Activated CD4-positive, CD25-positive, alpha-beta regulatory T cell (primary cell): ENCODE measurements at places on chromosomes 3 and 15.

DNA sequence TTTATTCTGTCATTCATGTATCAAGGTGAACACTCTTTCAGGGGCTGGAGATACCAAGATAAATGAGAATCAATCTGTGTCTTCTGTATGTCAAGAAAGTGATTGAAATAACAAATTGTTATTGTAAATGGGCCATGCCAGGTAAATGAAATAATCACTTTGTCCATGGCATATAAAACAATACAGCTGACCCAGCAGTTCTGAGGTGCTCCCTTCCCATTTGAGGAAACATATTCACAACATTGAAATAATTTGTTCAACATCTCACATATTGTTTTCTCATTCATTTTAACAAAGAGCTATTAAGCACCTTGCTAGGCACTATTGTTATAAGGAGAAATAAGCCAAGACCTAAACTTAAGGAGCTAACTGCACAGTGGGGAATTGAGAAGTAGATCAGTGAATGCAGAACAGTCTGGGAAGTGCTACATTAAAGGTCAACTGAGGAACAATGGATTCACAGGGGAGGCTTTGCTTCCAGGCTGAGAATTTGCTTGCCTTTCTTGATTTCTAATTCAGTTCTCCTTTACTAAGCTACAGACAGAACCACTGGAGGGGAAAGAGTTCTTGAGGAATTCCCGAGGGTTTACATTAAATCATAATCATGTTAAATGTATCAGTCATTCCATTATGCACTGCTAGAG, 806.3 kb upstream of the ARPP21 start:
- no peak for DNase-seq

GRCh38 chr3:102887431-102887830, 452.6 kb downstream of the ZPLD1 start:
- DNase-seq: no peak

GRCh38 chr3:52388933-52389332, 56.0 kb downstream of the SEMA3G start:
- no peak for DNase-seq

- DNase-seq: no peak
Measured at GRCh38 chr3:14206548-14207177, 28.0 kb downstream of the LSM3 start.

DNA sequence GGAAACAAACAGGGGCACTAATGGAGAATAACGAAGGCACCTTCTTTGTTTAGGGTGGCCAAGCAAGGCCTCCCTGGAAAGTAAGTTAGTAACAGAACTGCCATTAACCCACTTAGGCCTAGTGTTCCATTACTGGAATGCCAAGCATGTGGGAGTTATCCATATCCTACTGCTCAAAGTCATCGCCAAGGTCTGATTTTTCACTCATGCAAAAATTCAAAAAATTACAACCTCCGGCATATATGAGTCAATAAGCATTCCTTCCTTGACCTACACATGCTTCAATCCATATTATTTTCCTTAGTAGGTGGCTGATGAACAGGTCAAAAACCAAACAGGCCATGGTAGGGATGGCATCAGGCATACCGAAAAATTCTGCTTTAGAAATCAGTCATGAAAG, 1097.2 kb downstream of the FHIT start:
- no peak for DNase-seq

DNA sequence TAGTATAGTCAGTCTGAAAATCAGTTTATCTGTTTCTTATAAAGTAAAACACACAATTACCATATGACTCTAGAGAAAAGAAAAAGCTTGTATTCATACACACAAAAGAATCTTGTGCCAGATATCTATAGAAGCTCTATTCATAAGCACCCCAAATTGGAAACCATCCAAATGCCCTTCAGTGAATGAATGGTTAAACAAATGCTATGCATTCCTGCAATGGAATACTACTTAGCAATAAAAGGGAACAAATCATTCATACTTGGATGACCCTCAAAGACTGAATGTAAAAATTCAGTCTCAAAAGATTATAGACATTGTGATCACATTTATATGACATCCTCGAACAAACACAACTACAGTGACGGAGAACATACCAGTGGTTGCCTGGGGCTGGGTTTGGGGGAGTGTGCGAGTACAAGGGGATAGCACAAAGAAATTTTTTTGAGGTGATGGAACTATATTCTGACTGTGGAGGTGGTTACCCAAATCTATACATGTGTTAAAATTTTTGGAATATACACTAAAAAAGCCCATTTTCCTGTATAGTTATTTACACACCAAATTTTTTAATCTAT, 680.6 kb downstream of the NTRK3 start:
- no peak for DNase-seq

GRCh38 chr15:80839764-80840130, 60.6 kb downstream of the CEMIP start:
- no peak for DNase-seq

GRCh38 chr3:85481411-85482212, 522.8 kb downstream of the CADM2 start:
- DNase-seq: no peak

DNA sequence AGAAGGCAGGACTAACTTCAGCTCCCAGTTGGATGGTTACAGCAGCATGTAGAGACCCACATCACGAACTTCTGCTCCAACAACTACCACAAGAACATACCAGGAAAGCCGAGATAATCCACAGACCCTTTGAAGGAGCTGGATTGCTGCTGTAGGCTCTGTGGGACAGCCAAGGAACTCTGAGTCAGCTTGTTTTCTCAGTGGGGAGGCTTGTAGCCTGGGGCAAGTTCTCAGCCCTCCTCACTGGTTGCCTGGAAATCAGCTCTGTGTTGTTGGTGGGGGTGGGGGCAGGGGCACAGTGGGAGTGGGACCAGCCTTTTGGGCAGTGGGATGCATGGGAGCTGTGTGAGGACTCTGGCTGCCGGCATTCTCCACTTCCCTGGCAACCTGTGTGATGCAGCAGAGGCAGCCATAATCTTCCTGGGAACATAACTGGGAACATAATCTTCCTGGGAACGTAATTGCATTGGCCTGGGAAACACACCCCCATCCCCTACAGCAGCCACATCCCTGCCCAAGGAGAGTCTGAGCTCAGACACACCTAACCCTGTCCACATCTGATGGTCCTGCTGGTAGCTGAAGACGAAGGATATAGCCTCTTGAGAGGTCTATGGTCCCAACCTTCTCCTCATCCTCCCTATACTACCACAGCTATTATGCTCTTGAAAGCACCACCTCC, 153.1 kb downstream of the PEAK1 start:
- no peak for DNase-seq

GRCh38 chr15:89370120-89370977, 35.7 kb upstream of the POLG start:
- no peak for DNase-seq

DNA sequence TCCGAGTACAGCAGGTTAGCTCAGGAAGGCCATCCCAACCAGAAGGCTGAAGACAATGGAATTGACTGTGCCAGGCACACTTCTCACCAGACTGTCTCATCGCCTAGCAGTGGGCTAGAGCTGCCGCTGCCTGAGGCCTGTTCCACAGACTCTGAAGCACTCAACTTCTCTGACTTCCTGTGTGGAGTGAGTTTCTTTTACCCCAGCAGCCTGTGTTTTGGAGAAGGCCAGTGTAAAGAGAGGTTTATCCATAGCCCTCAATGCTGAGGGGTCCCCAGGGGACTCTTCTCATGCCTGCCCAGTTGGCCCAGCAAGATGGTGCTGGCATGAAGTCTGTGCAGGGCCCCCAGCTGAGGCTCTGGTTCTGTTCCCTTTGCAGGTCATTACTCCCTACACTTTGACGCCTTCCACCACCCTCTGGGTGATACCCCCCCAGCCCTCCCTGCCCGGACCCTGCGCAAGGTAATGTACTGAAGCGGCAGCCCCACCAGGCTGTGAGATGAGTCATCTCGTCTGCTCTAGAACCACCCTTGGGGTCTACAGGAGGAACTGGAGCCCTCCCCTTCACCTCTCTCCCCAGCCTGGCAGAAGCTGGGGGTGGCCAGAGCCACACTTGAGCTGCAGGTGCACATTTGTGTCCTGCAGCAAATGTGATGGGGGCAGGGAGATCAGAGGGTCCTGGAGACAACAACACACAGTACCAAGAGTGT, 5.2 kb upstream of the MANF start:
- DNase-seq: no peak

DNA sequence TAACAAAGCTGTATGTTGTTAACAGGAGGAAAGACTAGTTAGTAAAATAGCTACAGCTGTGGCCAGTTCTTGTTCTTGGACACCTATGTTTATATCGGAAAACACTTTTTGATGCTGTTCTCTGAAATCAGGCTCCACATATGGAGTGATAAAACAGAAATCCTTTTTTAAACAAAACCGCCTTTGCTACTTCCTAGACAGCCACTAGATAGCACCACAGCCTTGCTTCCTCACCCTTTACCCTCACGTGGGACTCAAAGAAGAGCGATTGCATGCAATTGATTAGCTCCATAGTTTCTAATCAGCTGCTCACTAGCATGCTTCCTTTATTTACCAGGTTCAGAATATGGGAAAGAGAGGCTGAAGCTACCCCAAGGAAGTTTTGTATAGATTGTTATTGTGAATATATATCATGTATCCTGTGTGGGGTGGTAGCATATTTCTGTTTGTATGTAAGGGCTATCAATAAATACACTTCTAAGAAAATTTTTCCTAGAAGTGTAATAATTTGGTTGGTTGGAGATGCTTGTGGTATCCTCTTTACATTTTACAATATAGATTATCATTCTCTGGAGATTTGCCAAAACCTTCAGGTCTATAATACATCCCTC, 4.3 kb upstream of the MTFMT start:
- no peak for DNase-seq

DNA sequence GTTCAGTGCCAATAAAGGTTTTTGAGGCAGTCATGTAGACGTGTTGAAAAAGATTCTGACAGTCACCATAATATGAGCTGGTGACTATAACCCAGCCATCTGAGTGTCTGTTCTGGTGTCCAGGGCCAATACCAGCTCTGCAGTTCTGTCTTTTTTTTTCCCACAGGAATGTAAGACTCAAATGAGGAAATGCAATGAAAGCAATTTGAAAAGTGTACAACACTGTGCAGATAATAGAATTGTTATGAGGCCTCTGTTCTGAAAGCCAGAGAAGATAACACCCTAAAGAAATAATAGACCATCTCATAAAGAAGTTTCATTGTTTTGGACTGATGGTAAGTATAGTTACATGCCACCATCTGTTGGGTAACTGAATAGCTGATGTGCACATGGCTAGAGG, 57.1 kb downstream of the CLDN1 start:
- DNase-seq: no peak

GRCh38 chr3:18024715-18025114, 282.3 kb upstream of the TBC1D5 start:
- no peak for DNase-seq

GRCh38 chr15:82572986-82573385, 32.7 kb upstream of the RPS17 start:
- no peak for DNase-seq

DNA sequence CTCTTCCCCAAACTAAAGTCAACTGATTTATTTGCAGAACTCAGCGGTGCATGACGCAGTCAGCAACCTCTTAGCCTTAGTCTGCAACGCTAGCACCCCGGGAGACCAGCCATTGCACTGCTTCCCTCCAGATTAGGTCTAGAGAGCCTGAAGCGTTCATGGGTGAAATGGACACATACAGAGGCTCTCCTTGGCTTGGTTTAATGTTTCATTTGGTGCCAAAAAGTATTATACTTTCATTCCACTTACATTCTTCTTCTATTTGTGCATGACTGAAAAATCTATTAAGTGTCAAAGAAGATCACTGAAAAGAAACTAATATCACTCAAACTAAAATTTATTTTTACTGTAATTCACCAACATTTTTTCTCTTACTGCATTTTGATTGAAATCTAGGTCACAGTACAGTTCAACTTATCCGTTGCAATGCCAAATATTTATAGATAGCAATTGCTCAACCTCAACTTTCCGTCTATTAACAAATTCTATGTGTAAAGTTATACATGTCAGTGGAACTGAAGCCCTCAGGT, 116.2 kb downstream of the ROBO1 start:
- DNase-seq: no peak

- no peak for DNase-seq
Measured at GRCh38 chr15:58235961-58236360, 97.8 kb downstream of the AQP9 start.

DNA sequence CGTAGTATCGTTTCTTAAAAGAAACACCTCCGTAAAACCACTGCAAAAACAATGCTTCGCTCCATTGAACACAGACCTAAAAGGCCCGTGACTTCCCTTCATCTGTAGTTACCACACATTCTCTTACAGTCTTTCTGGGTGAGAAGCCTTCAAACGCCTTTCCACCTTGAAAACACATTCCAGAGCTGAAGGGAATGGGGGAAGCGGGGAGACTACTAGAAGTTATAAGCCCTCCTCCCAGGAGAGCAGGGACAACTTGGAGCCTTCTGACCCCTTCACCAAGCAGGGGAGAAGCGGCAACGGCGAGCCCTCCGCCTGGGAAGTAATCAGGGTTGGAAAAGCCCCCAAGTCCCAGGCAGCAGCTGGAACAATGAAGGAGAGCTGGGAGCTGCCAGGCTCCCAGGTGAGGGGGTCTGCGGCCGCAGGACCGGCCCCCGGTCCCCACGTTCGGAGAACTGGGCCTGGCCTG, 461 bp downstream of the SECISBP2L start:
- DNase-seq: no peak

DNA sequence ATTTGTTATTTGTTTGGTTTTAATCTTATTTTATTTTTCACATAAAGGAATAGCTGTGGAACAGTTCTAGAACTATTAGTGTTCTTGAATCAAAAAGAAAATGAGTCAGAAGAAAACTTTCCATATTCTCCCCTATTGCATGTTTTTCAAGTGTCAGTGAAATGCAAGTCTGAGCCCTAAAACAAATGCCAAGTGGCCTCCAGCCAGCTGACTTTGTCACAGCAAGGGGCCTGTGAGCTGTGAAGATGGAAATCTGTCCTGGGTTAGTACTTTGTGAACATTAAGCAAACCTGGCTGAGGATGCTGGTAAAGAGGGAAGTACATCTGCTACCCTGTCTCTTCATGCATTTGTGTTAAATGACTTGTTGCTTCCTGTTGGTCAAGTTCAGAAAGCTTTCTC, 14.2 kb downstream of the LRRC49 start:
- no peak for DNase-seq

DNA sequence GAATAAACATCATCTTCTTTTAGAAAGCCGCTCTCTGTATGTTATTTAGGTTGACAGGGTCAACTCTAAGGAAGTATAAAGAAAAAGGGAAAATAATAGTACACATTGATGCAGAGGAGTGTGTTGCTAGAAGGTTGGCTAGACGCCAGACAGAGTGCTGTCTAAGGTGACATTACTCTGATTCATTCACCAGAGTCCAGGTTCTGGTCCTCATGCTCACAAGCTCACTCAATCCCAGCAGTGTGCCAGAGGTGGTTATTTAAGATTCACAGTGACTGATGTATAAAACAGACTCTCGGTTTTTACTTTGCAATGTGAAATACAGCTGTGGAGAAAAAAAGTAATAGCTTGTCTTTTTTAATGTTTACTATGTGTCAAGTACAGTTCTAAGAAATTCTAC, 1.7 kb downstream of the CFAP44 start:
- no peak for DNase-seq

DNA sequence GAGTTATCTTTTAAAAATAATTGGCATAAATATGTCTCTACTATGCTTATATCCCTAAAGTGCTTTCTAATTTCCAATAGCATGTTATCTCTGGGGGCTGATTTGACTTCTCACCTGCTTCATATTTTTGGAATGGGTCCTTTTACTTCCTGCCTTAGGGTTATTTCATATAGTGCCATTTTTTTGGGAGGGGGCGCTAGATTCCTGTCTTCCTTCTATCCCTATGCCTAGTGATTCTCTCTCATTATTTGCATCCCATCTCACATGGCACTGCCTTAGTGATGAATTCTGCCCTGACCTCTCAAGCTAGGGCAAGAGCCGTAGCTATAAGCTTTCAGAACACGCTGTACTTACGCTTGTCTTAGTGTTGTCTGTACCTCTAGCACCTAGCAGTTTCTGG, 150.3 kb upstream of the SLITRK3 start:
- no peak for DNase-seq
